Stimulated activated CD4-positive, alpha-beta T cell treated with anti-CD3 and anti-CD28 coated beads, Interleukin-4, amount 100 ng/mL, for 48 hours (primary cell): ENCODE measurements at places on chromosomes 3 and 15.

GRCh38 chr15:61049028-61049427, 180.1 kb downstream of the RORA start:
- DNase-seq = no peak

DNA sequence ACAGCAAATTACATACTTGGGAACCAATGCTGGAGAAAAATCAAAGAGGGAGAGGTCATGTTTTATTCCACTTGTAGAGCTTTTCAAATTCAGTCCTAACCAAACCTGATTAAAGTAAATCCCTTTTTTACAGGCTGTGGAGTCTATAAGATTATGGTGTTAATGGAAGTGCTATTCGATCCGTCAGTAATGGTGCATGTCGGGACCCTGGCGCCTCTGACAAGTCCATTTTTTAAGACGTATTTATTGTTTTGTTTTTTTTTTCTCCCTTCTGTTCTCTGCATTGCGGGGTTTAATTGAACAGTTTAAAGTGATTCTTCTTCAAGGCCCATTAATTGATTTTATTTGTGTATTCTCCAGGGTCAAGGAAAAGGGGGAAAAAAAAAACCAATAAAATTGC, 725.9 kb downstream of the TUSC7 start:
- no peak for DNase-seq

- DNase-seq = no peak
These were observed 60.8 kb upstream of the RNU6-1 start for GRCh38 chr15:67900621-67901147.

- DNase-seq = no peak
These were observed 91.6 kb downstream of the DNASE1L3 start for GRCh38 chr3:58119186-58119585.

GRCh38 chr15:48559285-48559684, 86.2 kb downstream of the FBN1 start:
- no peak for DNase-seq

DNA sequence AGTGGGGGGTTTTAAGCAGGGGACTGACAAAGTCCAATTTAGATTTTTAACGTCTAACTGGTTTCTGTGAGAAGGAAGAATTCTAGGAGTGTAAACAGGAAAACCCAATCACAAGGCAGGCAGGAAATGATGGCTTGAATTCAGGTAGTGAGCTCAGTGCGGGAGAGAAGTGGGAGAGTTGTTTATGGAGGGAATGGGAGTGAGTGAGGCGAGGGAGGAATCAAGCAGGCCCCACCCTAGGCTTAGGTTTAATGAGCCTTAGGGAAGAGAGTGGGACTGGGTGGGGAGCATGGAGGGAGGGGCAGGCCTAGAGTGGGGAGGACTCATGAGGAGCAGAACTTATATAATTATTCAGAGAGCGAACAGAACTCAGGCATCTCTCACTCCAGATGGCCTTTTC, 17.9 kb downstream of the VIPR1 start:
- DNase-seq = no peak

DNA sequence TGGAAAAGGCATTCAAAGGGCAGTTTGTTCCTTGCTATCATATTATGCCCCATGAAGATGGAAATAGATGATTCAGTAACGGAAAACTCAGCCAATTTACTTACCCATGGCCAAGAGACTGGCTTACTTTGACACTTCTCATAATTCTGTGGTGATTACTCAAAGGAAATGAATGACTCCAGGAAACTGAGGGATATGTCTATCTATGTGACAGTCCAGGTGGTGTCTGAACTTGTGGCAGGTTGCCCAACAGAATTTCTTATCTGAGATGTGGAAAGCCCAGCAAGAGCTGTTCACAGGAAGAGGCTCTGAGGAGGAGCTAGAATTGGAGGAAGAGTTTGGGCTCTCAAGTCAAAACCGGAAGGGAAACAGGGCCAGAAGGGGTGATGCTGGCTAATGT, 91.2 kb downstream of the KCNAB1 start:
- no peak for DNase-seq

GRCh38 chr3:143839980-143840379, 8.3 kb downstream of the SLC9A9 start:
- no peak for DNase-seq

- DNase-seq = no peak
These were observed 48.9 kb downstream of the NIPA2 start for GRCh38 chr15:22887157-22887951.

- no peak for DNase-seq
These were observed 11.4 kb upstream of the PEX5L start for GRCh38 chr3:180048103-180048502.

DNA sequence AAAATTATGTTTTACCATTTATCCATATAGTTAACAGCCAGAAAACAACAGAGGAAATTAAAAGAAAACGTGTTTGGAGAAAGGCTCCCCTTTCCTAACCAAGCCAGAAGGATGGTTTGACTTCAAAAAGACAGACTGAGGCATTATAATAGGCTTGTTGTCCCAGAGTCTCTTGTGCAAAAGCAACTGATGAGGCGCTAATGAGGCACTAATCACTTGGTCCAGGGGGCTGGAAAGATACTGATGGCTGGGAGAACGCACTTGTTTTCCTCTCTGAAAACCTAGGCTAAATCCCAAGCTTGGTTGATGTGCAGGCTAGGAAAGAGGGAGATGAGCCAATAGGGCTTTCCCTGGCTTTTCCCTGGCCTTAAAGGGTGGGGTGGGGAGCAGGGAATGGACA, 389.6 kb downstream of the NTRK3 start:
- no peak for DNase-seq

GRCh38 chr15:25668236-25668795, 194.8 kb downstream of the ATP10A start:
- DNase-seq = no peak
